Activated CD8-positive, alpha-beta memory T cell treated with anti-CD3 and anti-CD28 coated beads for 4 hours (primary cell): ENCODE measurements at places on chromosomes 4 and X.

DNA sequence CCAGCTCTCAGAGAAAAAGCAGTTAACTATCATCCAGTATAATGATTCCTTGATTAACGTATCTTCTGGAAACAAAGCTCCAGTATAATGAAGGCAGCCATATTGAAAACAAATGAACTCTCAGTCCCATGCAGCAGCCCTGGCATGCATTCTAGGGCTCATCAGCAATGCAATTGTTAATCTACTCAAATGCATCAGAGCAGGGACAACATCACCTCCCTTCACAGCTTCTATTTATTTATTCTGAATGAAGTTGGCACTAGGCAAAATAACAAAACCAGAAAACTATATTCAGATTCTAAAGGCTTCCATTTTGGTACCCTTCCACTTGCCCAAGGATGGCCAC, 11.4 kb downstream of the SH3D19 start:
- DNase-seq, result no peak

- DNase-seq, result no peak
These were observed 123.2 kb downstream of the ELOVL6 start for GRCh38 chr4:110075083-110075738.

DNA sequence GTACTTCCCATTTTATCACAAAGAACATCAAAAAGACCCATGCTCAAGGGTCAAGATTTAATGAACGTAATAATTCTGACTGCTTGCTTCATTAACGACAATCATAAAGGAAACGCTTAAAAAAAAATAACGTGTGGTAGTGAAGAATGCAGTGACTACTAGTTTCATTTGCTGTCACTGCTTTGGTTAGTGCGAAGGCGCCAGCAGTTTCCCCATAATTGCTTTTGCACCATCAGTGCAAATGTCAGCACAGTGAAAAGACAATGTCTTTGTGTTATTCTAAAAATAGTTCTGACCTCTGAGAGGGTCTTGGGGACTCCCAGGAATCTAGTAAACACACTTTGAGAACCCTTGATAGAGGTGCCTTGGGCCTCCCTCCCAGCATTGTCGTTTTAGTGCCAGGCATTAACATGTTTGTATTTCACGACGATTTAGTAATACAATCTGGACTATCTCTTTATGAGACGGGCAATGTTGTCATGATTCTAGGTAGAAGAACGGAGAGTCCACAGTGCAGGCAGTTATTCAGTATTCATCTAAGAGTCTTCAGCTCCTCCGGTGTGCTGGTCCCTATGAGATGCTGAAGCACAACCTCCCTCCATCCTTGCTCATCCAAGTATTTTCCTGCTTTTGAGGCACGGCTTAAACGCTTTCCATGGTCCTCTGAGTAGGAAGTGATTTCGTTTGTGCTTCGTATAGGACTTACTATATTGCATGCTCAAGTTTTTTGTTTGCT, 71.0 kb downstream of the AFF1 start:
- DNase-seq, result peak; percentile 8

- no peak for DNase-seq
These were observed 21.9 kb upstream of the UVSSA start for GRCh38 chr4:1325176-1325480.

- no peak for DNase-seq
These were observed 48.8 kb downstream of the PCGF3 start for GRCh38 chr4:754221-755120.

GRCh38 chrX:45749375-45749774, 548.7 kb upstream of the DIPK2B start:
- no peak for DNase-seq

DNA sequence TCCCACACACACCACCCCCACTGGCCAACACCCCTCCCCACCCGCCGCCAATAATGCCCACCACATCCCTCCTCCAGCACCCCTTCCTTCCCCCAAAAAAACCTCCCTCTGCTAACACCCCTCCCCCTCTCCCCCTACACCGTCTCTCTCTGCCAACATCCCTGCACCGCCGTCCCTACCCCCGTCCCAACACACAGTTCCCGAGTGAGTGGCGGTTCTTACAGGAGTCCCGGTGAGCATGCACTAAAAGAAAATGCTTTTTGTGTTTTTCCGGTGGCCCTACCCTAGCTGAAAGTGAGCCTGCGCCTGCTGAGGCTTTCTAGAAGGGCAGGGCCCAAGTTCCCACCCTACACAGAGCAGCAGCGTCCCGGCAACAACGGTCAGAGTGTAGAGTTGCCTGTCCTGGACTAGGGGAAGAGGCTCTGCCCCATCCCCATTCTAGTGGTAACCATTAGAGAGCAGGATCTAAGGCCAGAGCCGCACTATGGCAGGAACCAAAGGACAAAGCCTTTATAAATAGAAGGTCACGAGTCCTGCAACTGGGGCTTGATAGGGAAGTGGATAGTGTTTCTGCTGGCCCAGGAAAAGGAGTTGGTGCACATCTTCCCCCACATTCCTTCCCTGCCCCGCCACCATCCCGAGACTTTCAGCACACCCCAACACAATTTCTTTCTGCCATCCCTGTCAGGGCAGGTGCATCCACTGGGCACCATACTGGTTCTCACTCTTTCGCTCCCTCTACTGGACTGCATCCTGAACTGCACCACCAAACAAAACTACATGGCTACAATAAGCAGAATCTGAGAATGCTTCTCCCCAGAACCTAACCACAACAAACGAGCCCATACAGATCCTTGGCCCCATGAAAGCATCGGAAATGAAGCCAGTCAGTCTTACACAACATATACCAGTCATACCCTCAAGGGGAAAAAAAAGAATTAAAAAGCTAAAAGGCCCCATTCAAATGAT, 78.1 kb upstream of the PAGE3 start:
- DNase-seq, result no peak

DNA sequence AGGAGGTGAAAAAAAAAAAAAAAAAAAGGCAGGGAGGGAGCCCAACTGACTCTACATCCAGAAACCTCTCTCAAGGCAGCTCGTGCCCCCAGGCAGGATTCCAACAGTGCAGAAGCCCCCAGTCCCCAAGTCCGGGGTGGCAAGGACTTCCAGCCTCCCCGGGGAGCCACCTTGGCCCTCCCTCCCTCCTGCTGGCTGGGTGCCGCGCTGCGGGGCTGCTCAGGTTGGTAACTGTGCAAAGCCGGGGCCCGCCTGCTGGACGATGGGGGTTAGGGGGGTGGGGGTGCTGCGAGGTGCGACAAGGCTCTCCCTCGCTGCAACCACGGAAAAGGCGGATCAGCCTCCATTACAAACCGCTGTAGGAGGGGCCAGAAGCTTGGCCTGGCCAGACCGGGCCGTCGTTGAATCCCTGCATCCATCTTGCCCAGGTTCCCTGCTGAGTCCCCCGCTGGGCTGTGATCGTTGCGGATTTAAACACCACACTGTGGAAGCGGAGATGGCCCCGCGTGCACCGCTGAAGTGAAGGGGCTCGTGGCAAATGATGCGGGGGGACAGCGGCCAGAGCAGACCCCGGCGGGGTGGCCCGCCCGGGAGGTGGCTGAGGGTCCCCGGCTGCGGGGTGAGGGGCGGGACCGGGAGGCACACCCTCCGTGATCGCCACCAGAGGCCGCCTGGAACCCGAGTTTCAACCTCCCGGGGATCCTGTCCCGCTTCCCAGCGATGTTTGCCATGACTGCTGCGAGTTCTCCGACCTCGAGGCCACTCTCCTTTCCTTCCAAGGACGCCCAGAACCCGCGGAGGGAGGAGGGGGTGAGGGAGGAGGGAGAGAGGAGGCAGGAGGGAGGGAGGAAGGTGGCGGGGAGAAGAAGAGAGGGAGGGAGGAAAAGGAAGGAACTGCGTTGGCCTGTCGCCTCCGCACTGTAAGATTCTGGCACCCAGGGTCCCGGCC, 58.0 kb upstream of the DDX3X start:
- DNase-seq, result peak; percentile 25

DNA sequence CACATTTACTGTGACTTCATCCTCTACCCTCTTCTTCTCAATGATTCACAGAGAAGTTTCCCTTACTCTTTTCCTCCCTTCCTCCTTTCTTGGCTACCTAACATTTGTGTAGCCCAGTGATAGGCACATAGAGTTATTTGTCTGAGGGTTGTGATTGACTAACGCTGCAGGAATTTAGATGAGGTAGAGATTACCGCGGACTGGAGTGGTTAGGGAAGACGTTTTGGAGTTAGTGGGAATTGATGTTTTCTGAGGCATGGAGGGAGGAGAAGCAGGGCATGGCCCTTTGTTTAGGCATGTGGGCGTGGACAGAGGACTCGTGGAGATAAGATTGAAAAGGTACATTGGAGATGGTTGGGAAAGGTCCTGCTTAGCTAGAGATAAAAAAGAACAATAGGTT, 246.7 kb downstream of the GPAT3 start:
- no peak for DNase-seq

DNA sequence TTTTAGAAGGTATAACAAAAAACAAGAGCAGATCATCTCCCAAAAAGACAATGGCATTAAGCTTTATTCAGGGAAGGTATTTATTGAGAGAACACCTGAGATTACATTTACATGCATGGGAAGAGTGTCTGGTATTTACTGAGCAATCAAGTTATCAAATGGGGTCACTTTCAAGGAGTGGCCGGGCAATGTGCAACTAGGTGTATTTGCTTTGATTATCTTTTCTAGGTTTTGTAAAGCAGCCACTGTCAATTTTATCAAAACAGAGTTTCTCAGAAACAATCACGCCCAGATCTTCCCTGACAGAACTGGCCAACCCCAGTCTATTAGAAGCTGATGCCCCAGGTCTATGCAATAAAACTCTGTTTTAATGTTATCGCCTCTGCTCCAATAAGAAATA, 169.5 kb downstream of the GLRA2 start:
- no peak for DNase-seq

DNA sequence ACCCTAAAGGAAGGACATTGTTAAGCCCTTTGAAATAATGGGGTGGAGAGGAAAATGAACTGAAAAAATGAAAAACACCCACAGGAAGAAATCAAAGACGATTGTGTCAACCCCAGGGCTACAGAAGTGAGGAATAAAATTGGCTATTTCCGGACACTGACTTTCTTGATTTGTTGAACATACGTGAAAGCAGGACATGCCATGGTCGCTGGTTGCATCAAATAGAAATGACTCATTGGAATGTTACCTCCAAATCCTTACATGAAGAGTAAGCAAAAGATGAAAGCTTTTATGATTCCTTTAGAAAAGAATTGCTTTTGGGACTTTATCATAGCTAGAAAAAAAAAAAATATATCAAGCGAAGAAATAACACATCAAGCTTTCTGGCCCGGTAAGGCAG, 75.3 kb downstream of the DCUN1D4 start:
- DNase-seq, result no peak
